Vagina (tissue), 2 donors: ENCODE measurements at places on chromosomes 6 and 20.

- DNase-seq, result no peak
Measured at GRCh38 chr6:42022755-42023384, 27.5 kb upstream of the TAF8 start.

- no peak for DNase-seq
Measured at GRCh38 chr6:76683985-76684384, 611.5 kb upstream of the IMPG1 start.

DNA sequence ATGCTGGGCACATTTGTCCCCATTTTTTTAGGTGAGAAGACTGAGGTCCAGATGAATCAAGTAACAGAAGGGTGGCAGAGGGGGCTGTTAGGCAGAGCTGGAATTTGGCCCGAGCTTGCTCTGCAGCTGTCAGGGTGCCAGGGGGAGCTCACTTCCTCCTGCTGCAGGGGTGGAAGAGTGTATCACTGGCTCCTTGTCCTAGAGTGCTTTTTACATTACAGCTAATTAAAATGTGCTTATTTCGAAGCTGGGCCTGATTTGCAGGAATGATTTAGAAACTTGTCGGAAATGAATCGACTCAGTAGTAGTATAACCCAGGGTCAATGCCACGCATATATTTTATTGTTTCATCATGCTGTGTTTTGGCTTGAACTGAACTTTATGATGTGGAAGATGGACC is 11.1 kb downstream of the TOX2 start:
- DNase-seq, result no peak

DNA sequence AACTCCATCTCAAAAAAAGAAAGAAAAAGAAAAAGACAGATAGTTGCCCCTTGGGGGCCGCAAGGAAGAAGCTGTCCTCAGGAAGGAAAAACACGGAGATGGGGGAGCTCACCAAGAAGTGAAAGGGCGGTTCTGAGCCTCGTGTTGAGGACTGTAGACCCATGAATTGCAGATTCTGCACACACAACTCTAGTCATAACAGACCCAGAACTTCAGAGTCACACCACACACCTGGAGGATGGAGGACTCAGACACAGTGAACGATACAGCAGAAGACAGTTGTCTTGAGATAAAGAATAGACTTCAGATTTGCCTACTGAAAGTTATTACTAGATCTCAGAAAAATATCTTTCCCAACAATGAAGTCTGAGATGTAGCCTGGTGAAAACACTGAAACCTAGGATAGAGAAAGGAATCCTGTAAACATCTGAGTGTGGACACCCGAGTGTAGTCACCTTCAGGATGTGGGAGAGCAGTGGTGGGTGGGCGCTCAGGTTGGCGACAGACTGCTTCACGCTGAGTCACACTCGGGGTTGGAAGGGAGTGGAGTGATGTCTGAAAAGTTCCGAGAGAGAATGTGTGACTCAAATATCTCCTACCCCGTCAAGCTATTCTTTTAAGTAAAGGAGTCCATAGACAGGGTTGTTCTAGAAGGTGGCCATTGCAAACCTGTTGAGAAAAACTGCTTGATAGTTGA is 88.1 kb downstream of the MAP3K4 start:
- DNase-seq, result no peak

GRCh38 chr20:31803552-31804291 is 15.4 kb upstream of the MYLK2 start:
- no peak for DNase-seq

- DNase-seq, result no peak
Measured at GRCh38 chr6:134079406-134079921, 27.0 kb upstream of the SLC2A12 start.

GRCh38 chr20:35849706-35850105 is 77.9 kb downstream of the PHF20 start:
- DNase-seq, result no peak

DNA sequence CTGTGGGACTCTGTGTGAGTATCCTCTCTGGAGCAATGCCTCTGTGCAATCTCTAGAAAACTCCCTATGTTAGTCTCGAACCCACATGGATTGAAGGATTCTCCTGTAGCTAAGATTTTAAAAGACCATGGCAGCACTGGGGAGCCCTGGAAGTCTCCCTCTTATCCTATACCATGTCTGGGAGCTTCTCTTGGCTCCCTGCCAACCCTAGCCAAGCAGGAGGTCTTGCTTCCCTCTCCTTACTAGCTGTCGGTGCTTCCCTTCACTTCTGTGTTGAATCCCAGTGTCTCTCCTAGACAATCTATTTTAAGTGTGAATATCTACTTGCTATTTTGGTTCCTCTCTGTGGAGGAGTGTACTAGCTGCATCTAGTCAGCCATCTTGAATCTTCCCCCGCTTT is 118.8 kb upstream of the NRN1 start:
- DNase-seq, result no peak

DNA sequence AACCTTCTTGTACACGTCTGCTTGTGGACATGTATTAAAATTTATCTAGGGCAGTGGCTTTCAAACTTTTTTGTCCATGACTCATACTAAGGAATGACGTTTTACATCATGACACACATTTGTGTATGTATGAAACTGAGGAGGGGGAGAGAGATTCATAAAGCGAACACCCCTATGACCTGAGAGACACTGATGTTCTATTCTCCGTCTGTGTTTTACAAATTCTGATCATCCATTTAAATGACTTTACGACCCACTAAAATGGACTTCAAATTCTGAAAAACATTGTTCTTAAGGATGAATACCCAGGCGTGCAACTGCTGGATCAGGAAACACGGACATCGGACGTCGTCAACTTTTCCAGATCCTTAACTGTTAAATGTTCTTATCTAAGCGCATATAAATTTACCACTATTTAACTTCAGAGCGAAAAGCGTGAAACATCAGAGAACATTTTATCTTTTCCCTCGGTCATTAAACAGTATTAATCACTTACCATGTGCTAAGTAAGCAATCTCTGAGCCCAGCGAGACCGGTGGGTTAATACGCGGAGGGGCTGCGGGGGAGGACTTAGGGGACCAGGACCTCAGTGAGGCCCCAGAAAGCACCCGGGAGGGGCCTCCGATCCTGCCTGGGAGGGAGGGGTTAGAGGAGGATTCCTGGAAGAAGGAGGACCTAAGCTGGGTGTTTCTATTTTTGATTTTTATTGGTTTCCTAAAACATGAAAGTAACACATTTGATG is 1.2 kb downstream of the PLAGL1 start:
- DNase-seq, result no peak

GRCh38 chr20:52978851-52979250 is 6.7 kb downstream of the TSHZ2 start:
- no peak for DNase-seq

- no peak for DNase-seq
Measured at GRCh38 chr6:64299176-64299575, 663.6 kb downstream of the PHF3 start.

GRCh38 chr6:2231438-2231837 is 14.0 kb downstream of the GMDS start:
- no peak for DNase-seq

GRCh38 chr6:87830907-87831306 is 128.9 kb upstream of the AKIRIN2 start:
- no peak for DNase-seq

- DNase-seq, result no peak
Measured at GRCh38 chr6:134864558-134864957, 85.3 kb downstream of the ALDH8A1 start.

GRCh38 chr6:126361832-126362440 is 22.0 kb downstream of the CENPW start:
- no peak for DNase-seq

DNA sequence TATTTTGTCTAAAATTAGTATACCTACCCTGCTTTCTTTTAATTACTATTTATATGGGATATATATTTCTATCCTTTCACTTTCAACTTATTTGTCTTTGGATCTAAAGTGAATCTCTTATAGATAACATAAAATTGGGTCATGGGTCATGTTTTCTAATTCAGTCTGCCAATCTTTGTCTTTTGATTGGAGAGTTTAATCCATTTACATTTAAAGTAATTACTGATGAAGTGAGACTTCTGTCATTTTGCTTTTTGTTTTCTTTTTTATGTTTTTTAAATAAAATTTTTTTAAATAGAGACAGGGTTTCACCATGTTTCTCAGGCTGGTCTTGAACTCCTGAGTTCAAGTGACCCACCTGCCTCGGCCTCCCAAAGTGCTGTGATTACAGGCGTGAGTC is 50.5 kb upstream of the PRDM1 start:
- DNase-seq, result no peak

- no peak for DNase-seq
Measured at GRCh38 chr6:123810214-123810613, 6.5 kb downstream of the NKAIN2 start.

DNA sequence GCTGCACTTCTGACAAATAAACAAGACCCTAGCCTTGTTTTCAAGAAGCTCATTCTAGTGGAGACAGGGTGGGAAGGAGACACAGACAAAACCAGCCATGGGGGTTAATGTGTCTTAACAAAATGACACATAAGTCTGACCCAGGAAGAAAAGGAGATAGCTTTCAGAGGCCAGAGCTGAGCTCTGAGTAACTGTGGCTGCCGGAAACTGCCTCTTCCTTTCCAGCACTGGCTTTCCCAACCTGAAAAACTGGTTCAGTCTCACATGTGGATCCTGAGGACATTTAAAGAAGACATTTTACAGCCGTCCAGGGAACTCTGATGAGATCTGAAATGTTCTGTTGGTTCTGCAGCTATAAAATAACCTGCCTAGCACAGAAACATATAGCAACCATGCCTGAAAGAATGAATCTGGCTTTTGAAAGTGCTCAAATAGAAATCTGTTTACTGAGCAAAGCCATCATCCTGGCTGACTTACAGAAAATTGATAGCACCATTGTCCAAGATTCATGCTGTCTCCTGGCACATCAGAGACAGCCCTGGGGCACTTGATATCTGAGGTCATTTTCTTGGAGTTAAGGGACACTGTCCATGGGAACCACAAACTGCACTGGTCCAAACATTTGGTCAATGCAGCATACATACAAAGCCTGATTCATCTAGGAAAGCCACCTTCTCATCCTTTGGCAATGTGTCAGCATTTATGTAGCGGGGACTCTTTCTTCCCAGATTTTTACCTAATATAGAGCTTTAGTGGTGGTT is 83.2 kb upstream of the PAX1 start:
- DNase-seq, result no peak

DNA sequence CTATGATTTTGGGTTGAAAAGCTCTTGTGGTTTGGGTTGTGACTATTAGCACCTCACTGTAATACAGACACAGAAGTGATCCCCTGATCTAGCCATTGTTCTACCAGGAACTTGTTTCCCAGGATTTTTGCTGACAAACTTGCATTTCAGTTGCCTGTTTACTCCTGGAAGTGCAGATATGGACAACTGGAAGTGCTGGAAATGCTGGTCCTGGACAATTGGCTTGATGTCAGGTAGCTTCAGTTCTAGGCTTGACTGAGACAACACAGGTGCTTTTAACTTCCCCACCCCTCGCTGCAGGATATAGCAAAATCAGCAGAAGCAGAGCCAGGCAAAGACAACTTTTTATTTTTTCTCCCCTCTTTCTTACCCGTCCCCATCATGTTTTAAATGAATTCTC is 27.1 kb upstream of the FBXO30 start:
- no peak for DNase-seq

DNA sequence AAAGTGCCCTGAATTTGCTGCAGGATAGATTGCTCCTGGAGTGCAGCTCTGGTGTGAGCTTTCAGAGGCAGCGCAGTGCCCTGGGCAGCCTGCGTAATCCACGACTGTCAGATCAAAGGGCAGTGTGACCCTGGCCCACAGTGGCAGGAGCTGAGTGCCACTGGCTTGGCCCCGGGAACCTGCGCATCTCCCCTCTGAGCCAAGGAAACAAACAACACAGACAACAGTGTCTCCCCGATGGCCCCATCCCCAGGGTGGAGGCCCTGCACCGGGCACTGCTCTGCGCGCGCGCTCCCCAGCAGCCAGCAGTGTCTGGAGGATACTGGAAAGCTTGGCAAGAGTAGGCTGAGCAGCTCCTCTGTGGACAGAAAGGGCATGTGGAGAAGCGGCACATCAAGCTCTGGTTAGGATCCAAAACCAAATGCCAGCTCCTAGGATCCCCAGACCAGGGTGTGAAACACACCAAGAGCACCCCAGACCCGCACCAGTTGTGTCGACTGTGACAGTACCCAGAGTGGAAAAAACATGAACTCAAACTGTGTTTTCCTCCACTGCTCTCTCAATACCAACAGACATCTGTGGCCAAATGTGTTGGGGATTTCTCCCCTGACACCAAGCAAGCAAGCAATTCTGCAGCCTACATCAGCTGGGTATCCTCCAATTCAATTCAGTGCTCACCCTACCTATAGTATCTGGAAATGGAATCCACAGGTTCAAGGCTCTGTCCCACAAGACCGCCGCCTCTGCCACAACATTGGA is 26.7 kb downstream of the RBCK1 start:
- no peak for DNase-seq

- DNase-seq, result no peak
Measured at GRCh38 chr6:149963212-149963461, 606 bp upstream of the ULBP1 start.

DNA sequence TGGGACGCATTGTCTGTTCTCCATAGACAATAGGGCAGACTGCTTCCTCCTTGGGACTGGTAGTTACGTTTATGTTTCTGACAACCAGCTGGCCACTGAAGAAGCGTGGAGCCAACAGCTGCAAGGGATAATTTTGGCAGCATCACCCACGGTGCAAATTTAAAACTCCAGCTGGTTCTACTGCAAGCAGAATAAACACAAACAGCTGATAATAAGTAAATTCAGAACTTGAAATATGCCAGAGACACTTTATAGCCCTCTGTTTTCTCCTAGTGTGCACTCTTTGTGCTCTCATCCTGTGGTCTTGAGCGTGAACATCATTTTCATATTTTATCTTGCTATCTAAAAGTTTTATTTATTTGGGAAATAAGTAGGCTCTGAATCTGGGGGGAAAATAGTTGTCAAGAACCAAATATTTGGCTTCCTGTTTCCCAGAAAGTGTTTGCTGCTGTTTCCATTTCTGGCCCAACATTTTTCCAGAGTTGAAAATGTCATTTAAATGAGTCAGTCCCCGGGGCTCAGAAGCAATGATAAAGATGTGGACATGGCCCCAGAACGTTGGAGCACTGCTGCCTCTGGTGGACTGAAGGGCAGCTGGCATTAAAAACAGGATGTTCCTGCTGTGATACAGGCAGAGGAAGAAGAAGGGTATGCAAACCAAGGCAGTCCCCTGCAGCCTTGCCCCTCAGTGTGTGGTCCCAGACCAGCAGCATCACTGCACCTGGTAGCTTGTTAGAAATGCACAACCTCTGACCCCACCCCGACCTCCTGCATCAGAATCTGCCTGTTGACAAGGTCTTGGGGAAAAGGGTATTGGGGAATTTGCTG is 12.5 kb upstream of the THBD start:
- no peak for DNase-seq

- no peak for DNase-seq
Measured at GRCh38 chr20:54099894-54100293, 29.5 kb upstream of the BCAS1 start.
